NCI-H1436 treated with DMSO at 0.1 percent for 48 hours (cell line): ENCODE measurements at places on chromosomes 5 and 9.

DNA sequence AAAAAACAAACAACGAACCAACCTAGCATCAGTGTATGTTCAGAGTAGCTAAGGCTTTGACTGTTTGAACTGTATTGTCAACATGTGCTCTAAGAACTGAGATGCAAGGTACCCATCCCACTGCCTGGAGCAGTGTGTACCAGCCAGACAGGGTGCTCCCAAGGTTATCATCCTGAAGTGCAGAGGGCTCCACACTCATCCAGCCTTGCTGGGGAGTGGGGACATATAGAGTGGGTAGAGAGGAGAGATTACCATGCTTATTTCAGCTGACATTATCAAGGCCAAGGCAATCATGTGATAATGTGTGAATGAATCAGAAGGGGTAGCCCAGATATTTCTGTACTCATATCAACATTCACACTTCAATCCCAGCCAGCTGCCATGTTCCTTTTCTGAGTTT is 68.7 kb upstream of the ZNF622 start:
- DNase-seq = no peak

- DNase-seq = no peak
Measured at GRCh38 chr9:81499594-81499993, 189.8 kb downstream of the TLE1 start.

DNA sequence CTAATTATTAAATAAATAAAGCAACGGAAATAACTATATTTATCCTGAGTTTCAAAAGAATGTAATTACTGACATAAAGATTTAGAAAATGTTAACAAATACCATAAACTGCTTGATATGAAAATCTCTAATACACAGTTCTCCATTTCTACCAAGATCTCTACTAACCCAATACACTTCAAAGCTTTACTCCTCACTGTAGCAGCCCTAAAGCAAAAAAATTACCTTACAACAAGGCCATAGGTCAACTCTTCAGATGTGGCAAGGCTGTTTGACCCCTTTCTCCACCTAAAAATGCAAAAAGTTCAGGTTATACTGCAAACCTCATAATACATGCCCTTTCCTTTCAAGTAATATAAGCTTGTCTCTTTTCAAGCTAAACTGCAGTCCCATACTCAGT is 96.7 kb downstream of the UGCG start:
- DNase-seq = no peak

DNA sequence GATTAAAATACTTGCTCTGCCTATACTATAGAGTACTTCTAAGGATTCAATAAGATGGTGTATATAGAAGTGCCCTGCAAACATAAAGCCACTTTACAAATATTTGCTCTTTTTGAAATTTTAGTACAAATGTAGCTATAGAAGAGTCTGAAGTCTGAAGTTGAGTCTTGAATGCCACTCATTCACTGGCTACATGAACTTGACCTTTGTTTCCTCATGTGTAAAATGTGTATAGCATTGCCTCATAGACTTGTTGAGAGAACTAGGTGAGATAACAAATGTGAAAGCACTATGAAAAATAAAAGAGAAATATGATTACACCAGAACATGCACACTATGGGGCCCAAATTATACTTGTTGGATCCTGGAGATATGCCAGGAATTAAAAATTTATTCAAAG is 244.7 kb downstream of the SEC61B start:
- DNase-seq = no peak

GRCh38 chr5:135264451-135265440 is 134.3 kb downstream of the MACROH2A1 start:
- DNase-seq = no peak

GRCh38 chr5:118705959-118706667 is 282.2 kb downstream of the DTWD2 start:
- no peak for DNase-seq

DNA sequence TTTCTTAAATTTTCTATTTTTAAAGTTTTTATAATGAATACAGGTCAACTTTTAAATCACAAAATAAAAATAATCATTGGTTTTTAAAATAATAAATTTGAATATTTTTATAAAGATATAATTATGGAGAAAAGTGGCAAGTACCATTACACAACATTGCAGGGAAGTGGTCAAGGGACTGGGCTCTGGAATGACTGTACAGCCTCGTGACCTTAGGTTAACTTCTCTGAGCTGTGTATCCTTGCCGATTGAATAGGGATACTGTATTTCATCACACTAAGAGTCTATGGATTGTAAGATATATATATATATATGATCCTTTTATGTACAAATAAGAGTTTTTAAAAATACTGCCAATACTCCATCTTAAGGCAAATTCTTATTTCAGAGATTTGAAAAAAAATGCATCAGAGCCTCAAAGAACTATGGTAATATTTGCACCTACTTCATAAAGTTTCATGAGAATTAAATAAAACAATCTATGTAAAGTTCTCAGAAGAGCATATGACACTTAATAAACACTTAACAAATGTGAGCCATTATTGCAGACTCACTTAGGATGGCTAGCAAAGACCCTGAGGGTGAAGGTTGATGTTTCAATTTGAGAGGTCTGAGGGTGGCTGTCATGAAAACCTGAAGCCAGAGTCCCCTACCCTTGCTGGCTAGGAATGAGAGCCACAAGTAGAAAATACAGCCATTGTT is 136.5 kb downstream of the CCDC192 start:
- DNase-seq = no peak

DNA sequence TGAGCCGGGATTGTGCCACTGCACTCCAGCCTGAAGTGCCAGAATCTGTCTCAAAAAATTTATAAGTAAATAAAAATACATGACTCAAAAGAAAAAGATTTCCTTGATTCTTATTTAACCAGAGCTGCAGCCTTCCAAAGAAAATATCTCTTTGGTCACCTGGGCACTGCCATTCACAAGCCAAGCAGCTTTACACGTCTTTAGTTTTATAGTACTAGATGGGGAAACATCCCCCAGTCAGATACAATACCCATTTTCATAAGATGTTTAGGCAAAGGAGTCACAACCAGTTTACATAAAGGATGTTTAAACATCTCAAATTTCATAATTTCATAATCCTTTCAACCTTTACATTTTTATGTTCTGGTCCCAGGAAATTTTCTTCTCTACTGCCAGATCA is 13.7 kb upstream of the OXCT1 start:
- no peak for DNase-seq

GRCh38 chr9:104386425-104387069 is 117.5 kb upstream of the OR13F1 start:
- peak; percentile 29 for DNase-seq
